NCI-H524 (cell line): ENCODE measurements at places on chromosomes 16 and 17.

GRCh38 chr16:68756239-68756915, 19.3 kb downstream of the CDH1 start:
- no peak for DNase-seq

DNA sequence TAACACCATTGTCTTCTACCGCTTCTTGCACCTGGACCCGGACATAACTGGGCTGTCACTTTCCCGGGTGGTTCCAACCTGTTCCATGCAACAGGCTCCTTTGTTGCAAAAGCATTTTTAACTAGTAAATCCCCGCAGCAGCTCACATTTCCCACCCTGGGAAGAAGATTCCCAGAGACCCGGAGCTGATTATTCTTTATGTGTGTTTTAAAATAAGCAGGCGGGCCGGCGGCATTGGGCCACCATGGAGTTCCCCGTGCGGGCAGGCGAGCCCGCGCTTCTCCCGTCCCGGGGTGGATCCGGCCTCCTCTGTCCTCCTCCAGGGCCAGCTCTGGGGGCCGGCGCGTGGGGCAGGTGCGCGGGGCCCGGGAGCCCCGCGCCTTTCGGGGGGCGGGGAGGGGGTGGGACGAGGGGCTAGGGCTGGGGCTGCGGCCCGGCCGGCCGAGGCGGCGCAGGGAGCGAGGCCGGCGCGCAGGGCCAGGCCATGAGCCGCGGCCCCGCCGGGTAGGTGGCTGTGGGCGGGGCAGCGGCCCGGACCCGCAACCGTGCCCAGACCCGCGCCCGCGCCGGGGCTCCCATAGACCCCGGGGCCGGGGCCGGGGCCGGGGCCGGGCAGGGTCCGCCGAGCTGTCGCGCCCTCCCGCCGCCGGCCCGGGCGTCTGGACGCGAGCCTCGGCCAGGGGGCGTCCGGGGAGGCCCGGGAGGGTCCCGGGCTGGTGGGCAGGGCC, 1.7 kb downstream of the CRAMP1 start:
- no peak for DNase-seq

GRCh38 chr16:1557576-1557975, 24.1 kb downstream of the TMEM204 start:
- DNase-seq = no peak

DNA sequence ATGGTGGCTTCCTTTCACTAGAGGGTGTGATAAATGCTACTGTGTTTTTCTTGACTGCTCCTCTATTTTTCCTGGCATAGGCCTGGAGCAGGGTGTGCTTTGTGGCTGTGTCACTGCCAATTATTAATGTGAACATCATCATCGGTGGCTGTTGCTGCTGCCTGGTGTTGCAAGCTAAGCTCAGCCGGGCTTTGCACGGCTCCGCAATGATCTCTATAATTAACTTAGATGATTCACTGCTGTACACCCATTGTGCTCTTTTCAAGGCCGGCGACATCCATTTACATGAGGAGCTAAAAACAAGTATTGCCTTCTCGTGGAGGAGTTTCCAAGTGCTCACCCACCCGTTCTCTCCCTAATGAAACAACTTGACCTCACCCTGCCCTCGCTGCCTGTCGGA, 160.1 kb upstream of the IRX3 start:
- DNase-seq = no peak

DNA sequence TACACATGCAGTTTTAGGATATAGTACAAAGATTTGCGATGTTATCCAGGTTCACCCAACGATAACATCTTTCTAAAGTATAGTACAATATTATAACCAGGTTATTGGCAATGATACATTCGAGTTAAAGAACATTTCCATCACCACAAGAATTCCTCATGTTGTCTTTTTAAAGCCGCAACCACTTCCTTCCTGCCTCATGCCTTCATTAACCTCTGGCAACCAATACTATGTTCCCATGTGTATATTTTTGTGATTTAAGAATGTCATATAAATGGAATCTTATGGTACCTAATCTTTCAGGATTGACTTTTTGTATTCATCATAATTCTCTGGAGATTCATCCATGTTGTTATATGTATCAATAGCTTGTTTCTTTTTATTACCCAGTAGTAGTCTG, 1183.2 kb downstream of the CDH11 start:
- no peak for DNase-seq

DNA sequence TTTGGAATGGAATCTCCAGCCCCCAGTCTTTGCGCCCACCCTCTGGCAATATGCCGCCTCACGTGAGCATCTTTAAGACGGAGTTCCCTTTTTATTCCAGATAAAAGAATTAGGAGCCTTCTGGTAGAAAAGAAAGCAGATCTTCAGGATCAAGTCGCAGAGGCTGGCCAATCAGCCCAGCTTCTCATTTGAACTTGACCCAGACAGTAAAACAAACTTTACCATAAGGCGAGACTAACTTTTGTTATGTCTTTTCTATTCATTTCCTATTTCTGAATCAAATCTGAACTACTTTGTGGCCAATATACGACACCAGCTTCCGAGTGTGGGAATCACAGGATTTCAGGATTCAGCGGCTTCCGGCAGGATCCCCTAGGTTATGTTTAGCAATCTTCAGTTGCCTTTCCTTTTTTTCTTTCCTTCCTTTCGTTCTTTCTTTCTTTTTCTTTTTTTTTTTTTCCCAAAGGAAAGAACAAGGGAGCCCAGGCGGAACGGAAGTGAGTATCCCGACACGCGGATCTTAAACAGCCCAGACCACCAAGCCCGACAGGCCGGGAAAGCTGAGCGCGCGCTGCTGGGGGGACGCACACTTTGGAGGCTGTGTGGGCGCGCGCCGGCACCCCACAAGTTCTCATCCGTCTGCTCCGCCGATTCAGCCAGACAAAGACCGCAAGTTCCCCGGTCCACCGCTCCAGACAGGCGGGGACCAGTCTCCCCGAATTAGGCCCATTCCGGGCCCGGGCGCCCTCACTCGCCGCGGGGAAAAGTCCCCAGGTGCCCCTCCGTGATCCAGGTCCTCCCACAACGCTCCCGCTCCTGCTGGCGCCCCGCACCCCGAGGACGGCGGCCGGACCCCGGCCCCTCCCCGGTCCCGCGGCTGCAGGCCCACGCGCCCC, 633 bp downstream of the TBC1D16 start:
- DNase-seq = peak; percentile 45

- DNase-seq = no peak
Observed at GRCh38 chr17:67161573-67161972, 83.4 kb downstream of the HELZ start.

GRCh38 chr16:69131839-69132423, 457 bp downstream of the CHTF8 start:
- peak; percentile 51 for DNase-seq

DNA sequence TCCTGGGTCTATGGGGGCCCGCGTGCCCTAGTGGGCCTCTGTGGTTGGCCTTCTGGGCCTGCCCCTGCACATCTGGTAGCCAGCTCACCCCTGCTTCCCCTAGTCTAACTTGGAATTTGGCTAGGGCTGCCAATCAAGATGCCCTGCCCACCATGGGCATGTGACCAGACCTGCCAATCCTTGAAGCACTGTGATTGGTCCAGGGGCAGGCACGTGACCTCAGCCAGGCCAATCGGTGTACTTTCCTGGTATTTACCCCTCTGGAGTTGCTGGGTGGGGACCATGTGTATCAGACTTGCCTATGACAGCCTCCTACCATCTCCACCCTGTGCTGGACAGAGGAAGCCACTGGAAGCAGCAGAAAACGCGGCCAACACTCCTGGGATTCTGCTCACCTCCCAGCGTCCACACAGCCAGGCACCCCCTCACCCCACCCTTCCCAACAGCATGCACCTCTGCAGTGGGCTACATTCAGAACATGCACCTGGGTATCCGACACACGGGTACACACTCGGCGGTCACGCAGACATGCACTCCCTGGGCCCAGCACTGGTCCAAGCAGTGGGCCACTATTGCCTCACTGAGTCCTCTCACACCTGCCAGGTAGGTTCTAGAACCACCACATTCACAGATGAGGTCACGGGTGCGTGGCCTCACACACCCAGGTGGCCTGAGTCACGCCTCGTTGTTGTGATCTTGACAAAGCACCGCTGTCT, 96.9 kb downstream of the RBFOX3 start:
- DNase-seq = no peak

DNA sequence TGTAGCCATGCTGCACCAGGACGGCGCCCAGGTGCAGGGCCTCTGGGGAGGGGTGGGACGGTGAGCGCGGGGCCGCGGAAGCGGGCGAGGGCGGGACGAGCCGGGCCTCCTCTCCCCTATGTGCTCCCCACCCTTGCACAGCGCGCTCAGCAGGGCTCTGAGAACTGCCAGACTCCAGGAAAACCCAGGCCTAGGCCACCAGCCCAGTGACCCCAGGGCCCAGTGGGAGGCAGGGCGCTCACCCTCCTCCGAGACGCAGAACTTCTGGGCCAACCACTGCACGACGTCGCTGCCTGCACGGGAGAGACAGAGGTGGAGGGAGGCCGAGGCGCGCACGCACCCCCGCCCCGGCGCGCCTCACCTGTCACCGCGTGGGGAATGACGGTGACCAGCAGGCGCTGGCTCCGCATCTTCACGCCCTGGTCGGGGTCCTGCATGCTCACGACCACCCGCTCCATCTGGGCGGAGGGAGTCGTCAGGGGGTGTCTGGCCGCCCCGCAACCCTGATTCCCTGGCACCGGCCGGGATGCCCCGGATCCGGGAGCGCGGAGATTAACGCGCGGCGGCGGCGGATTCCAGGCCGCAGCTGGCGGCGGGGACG, 603 bp downstream of the RGS11 start:
- DNase-seq = no peak

DNA sequence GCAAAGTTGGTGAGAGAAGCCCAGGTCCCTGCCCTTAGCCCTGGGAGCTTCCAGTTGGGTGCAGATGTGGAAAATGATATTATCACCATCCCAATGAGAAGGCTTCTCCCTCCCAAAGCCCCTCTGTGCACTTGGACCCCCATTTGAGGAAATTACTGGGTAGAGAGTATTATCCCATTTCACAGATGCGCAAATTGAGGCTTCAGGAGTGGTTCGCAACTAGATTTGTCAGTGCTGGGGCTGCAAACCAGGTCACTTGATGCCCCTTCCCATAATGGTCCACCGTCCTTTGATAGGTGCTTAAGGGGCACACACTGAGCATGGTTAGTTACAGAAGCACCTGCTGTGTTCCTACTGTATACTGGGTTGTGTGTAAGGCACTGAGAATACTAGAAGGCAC, 14.3 kb upstream of the FOXN1 start:
- no peak for DNase-seq
